ENCODE measurements at places on chromosomes 7 and 10.
A peak's percentile ranks its signal among the peaks of the same experiment; 100 is the strongest.

DNA sequence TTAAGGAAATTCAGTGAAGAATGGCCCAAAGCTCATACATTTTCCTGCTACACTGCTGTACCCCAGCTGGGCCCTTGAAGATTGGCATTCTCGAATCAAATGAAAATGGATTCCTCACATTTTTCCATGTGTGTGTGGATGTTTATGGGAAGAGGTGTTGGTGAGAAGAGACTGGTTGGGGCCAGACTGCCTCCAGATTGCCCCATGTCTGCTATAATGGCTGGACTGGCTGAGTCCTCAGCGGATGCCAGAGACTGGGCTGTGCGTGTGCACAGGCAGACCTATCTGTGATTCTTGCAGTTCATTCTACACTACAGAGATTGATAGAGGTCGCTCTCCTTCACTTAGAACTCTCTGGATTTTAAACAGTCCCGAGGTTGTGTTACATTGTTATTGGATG lies 183.6 kb upstream of the GDF10 start:
- DNase-seq, result no peak

- no peak for DNase-seq
These were observed 8.0 kb upstream of the RAMP3 start for GRCh38 chr7:45149606-45150005.

GRCh38 chr7:64045301-64046040 lies at the start of gene ZNF727:
Gene ZNF727 (plus strand): TSS chr7:64045434. CDS start chr7:64045622, 188 bp downstream.
- no peak for DNase-seq

DNA sequence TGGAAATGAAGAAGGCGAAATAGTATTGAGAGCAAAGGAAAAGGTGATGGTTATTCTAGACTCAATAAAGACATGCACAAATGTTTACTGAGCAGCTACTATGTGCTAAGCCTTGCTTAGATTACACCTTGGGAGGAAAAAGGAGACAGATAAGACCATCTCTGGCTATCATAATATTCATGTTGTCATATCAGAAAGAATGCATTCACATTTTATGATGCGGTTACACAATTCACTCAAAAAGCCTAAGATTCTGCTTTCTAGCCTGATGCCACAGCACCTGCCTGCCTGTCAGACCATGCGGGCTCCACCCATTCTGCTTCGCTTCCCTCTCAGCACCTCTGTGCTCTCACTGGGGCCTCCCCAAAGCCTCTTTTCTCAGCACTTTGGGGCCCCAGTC lies 100.9 kb downstream of the JCAD start:
- DNase-seq, result no peak

GRCh38 chr7:71442492-71443190 lies 310.7 kb downstream of the GALNT17 start:
- DNase-seq, result no peak

- no peak for DNase-seq
These were observed 34.1 kb downstream of the SMC3 start for GRCh38 chr10:110601581-110601980.

GRCh38 chr7:33870120-33870519 lies 35.2 kb upstream of the BMPER start:
- no peak for DNase-seq

DNA sequence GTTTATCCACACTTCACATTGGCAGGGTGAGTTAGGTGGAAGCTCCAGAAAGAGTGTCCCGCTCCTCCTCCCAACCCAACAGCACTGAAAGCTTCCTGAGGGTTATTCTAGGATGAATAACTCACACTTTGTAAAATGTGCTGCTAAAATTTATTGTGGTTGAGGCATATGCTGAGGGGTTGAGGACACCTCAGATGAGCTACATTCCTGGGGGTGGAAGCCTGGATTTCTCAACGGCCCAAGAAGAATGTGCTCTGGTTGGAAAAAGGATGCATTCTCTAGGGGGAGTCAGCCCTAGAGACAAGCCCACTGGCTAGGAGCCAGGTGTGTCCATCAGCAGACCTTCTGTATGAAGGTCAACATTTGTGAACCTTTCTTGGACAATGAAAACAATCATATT lies 91.5 kb upstream of the PDE1C start:
- no peak for DNase-seq

DNA sequence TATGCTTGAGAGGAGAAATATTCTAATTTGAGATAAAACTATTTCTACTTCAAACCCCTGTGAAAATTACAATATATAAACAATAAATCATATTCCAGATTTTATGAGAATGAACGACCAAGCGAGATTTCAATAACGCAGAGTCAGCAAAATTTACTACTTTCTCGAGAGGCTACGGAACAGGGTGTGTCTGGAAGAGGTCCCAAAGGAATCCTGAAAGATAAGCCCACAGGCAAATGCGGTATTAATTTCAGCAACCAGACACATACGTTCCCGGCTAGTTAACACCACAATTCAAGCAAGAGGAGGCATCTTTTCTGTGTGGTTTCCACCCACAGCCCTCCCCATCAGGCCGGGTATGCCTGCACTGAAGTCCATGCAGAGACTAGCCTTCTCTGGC lies 26.4 kb downstream of the BEND7 start:
- no peak for DNase-seq

DNA sequence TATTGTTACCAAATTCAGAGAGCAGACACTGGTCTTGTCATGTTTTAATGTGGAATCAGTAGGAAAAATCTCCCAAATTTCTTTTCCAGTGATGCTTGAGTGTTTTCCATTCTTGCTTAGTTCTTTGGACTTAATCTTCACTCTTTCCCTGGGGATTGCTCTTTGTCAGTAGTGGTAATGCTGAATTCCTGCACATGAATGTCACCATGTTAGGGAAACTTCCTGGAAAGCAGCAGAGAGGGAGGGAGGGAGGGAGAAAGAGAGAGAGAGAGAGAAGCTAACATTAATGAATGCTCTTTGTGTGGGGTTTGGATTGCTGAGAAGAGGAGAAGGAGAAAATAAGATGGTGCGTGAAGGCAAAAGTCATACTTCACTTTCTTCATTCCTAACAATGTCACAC lies 295.3 kb upstream of the COBL start:
- no peak for DNase-seq

- DNase-seq, result no peak
These were observed 15.7 kb downstream of the SLK start for GRCh38 chr10:103982639-103983038.

DNA sequence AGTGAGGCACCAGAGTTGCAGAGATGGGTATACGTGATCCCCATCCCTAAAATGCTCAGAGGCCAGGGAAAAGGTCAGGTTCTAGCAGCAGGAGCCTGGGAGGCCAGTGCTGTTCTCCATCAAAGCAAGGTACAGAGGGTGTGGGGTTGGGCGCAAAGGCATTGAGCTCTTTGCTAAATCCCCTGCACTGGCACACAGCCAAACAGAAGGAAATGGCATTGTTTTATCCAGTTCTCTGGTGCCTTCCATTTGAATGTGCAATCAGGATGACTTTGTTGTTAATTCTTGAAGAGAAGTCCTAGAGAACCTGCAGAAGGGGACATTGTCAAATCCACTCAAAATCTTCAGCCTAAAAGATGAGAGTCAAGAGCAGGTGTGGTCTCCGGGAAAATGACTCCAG lies 111.3 kb upstream of the CHST15 start:
- DNase-seq, result no peak

- DNase-seq, result no peak
These were observed 70.7 kb upstream of the NPY start for GRCh38 chr7:24213311-24213710.

- no peak for DNase-seq
These were observed 130.3 kb downstream of the SDK1 start for GRCh38 chr7:3431306-3431705.

DNA sequence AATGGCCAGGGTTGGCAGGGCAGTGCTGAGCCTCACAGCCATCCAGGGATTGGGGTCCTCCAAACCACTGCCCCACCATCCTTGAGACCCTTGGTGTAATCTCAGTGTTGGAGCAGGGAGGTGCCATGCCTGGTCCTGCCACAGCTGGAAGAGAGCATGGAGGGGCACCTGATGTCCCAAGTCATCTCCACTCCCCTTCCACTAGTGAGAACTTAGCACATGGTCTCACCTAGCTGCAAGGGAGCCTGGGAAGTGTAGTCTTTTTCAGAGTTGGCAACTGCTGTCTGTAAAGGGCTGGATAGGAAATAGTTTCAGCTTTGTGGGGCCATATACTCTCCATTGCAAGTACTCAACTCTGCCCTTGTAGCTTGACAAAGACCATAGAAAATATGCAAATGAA lies 238.7 kb downstream of the RPS24 start:
- no peak for DNase-seq

- no peak for DNase-seq
These were observed 651 bp upstream of the SKAP2 start for GRCh38 chr7:26865094-26865388.

- DNase-seq, result no peak
These were observed 29.9 kb upstream of the ZMIZ1 start for GRCh38 chr10:79038841-79039201.

DNA sequence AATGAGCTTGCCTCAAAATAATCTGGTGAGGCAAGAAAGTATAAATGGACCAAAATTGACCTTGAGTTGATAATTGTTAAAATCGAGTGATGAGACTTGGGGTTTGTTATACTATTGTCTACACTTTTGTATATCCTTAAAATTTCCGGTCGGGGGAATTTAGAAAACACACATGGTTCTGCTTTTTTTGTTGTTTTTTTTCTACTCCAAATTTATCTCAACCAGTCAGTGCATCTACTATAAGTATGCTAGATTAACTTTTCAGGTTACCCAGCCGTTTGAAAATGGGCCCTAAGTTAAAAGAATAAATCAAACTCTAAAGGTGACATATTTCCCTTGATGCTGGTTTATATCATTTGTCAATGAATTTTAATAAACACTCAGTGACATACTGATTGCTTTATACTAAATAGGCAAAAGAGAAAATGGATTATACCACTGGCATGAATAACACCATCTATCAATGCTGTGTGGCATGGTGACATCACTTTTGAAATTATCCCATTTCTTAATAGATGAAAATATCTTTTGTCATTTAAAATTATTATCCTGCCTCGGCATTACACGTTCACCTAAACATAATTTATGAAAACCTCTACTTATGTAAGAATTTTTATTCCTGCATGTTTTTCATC lies 40.3 kb upstream of the ST8SIA6 start:
- DNase-seq, result no peak

GRCh38 chr7:41130561-41131236 lies 572.2 kb downstream of the INHBA start:
- no peak for DNase-seq

GRCh38 chr7:36010656-36011587 lies 142.1 kb upstream of the EEPD1 start:
- no peak for DNase-seq

DNA sequence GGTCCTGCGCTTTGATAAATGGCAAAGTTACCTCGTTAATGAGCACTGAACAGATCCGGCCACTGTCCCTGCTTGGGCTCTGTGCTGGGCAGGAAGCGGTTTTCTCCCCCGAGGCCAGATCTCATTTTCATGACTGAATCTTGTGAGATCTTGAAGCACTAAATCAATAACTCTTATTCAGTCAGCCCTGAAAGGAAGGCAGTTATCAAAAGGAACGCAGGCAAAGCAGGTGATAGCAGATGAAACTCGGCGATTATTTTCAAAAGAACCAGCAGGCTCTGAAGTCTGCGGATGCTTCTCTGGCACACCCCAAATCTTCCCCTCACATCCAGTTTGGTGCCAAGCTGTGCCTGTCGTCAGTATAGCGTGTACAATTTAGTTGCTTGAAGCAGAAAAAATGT lies 228.7 kb downstream of the BAMBI start:
- no peak for DNase-seq

DNA sequence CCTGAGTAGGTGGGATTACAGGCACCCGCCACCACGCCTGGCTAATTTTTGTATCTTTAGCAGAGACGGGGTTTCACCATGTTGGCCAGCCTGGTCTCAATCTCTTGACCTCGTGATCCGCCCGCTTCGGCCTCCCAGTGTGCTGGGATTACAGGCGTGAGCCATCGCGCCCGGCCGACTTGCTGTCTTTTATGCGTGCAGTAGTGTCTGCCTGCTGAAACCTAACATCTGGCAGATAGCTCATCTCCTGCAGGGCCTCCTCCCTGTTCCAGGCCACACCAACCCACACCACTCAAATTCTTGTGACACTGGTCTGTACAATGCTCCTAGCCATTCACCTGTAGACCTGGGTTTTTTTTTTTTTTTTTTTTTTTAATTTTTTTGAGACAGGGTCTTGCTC lies 41.5 kb downstream of the BAIAP2L1 start:
- DNase-seq, result no peak

GRCh38 chr7:151025924-151026671 lies 1.8 kb upstream of the ATG9B start:
- DNase-seq, result no peak

- DNase-seq, result no peak
These were observed 2.6 kb downstream of the PSMG3 start for GRCh38 chr7:1567049-1567771.

GRCh38 chr7:23246555-23246954 lies at the start of gene GPNMB:
Gene GPNMB (plus strand): TSS chr7:23246775. CDS start chr7:23246858, 83 bp downstream.
- peak; percentile 78 for DNase-seq

- no peak for DNase-seq
These were observed 191.3 kb downstream of the MYOF start for GRCh38 chr10:93290661-93291354.

DNA sequence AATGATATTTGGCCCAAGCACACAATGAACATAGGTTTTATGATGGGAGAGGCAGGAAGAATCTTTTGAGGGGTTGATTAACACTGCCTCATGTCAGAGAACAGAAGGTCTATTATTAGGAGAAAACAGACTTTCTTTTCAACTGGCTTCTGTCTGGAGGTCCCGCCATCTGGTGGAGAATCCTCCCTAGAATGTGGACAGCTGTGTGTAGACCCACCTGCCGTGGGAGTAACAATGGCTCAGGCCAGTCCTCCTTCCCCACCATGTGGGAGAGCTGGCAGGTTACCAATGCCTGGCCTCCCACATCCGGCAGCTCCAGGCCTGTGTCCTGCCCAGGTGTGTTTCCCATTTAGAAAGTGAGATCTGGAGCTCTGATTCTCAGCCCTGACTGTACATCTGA lies 70.4 kb upstream of the AOAH start:
- no peak for DNase-seq

GRCh38 chr7:82567841-82568240 lies 124.3 kb upstream of the CACNA2D1 start:
- DNase-seq, result no peak

- no peak for DNase-seq
These were observed 434.8 kb upstream of the NPVF start for GRCh38 chr7:25662841-25663800.

- no peak for DNase-seq
These were observed 140.5 kb downstream of the BICC1 start for GRCh38 chr10:58653139-58653538.

DNA sequence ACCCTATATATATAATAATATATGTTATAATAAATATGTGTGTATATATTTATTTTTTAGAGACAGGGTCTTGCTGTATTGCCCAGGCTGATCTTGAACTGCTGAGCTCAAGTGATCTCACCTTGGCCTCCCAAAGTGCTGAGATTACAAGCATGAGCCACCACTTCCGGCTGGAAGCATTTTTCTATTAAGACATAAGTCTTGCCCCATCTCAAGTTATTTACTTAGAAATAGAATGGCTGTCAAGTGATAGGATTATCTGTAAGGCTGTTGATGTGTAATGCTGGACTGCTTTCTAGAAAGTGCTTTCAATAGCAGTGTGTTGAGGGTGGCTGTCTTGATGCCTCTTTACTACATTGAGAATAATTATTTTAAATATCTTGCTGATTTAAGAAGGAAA lies 65.2 kb downstream of the ZMYND11 start:
- DNase-seq, result no peak
